HFF-Myc (cell line): ENCODE measurements at places on chromosomes 11 and 22.

DNA sequence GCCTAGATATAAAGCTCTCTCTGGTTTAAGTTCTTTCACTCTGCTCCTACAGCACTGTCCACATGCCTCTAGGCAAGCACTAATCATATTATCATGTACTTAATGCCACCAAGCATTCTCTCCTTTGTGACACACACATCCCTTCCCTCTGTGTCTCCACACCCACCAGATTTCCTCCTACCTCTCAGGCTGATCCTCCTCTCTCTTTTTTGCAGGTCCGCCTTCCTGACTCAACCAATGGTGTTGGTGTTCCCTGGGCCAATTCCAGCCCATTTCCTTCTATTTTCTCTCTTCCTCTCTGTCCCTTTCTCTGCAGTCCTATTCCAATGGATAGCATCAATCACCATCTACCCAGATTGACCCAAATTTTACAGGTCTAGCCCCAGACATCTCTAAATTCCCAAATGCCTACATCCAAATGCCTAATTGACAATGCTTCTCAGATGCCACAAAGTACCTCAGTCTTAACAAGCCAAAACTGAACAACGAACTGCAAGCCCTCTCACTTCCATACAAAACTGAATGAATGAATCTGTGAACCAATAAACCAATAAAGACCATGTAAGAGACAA is 504 bp upstream of the ZNF215 start:
- no peak for DNase-seq

DNA sequence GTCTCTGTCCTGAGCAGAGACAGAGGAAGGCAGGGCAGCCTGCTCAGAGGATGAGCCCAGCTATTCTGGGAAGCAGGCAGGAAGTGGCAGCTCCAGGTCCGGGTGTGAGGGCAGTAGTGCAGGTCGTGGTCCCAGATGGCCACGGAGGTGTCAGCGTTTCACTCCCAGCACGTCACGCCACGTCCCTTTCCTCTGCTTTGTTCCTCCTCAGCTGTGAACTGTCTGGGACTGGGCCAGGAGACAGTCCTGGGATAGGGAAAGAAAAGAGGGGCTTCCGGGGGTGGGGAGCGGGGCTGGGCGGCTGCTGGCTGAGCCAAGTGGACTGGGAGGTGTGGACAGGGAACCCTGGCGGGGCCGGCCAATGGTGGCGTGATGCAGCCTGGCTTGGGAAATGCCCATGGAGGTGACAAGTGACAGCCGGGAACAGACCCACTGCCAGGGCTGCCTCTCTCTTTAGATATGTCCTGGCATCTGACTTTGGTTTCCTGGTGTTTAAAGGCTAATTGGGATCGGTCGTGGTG is 64.7 kb downstream of the KCNQ1 start:
- no peak for DNase-seq

DNA sequence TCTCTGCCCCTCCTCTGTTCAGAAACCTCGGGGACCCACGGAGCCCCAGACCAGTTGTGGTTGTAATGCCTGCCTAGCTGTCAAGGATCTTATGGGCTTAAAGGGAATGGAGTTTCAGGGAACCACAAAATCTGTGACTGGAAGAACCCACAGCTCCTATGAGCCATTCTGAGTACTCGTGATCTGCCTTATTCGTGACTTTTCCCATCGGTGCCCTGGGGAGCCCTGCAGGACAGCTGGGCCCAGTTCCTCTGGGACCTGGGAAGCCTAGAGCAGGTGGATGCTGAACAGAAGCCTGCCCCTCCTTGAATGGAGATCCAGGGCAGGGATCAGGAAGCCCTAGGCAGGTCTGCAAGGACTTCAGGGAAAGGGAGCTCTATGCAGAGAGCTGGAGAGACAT is 42.1 kb upstream of the TTC12 start:
- DNase-seq, result no peak

GRCh38 chr22:29151316-29151715 is 54.4 kb upstream of the EMID1 start:
- DNase-seq, result no peak

GRCh38 chr11:35166369-35167360 is 27.7 kb downstream of the CD44 start:
- DNase-seq, result peak; percentile 56

DNA sequence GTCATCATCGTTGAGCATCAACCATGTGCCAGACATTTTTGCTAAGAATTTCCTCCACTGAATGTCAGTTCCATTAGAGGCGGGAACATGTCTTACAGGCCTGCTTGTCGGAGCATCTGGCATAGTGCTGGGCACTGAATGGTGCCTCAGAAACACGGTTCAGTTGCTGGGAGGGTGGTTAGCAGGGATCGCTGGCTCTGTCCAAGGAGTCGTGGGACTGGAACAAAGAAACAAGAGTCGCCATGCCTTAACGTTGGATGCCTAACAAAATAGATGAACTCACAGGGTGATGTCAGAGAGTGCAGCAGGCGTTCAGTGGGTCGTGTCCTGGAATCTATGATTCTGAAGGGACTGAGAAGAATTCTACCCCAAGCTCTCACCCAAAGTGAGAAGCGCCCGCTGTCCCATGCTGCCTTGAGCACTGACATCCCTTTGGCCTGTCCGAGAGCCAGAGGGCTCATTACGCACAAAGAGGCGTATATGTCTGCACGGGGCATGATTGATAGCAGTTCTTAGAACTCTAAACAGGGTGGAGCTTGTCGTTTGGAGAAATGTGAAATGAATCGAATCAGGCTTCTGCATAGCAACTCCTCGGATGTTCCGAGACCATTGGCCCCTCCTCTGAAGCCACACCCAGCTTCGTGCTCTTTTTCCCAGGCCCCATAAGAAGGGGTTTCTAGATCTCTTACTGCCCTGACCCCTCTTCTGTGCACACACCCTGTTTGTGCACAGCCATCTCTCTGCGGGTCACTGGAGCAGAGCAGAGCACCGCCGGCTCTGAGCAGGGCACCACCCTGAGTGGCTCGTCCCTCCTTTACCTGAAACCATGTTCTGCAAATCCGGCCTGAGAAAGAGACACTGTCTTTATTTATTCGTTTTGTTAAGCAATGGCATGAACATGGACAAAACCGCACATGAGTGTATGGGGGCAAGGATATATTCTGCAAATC is 113.1 kb upstream of the B3GAT1 start:
- no peak for DNase-seq

GRCh38 chr22:42328784-42329145 is 58.3 kb upstream of the TCF20 start:
- no peak for DNase-seq

DNA sequence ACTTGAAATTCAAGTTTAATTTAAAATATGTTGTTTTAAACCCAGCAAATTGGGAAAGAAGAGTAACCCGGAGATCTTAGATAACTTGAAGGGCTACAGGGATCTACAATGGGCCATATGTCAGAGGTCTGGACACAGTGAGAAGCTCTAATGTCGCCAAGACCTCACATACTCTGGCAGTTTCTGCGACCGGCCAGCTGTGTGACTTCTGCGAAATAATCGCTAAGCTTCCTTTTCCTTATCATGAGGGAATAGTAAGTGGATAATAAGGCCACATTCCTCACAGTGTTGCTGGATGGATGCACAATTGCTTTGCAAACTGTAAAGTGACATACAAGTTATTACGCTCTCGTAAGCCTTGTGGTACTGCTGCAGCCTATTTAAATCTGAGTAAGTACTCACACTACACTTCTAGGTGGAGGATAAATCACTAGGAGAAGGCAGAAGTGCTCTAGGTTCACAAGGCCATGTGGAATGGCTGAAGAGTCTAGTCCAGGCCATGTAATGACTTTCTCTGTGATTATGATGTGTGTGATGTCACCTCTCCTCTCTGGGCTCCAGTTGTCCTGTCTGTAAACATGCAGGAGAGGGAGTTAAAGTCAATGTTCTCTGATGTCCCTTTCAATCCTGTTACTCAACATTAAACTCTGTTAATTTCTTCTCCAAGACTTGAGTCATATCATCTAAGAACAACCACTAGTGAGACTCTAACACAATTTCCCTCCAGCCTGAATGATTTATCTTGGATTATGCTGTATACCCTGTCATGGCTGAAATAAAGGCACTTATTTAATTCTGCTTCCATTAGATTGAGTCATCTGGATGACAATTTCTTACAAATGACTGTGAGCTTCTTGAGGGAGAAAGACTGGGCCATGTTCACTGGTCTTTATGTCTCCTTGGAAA is 192.6 kb upstream of the NARS2 start:
- DNase-seq, result no peak

- no peak for DNase-seq
Measured at GRCh38 chr11:74679513-74679865, 51.7 kb downstream of the CHRDL2 start.

GRCh38 chr11:19711911-19712280 is 741 bp upstream of the NAV2 start:
- DNase-seq, result no peak
